ENCODE measurements at places on chromosomes 12 and 14.
A peak's percentile ranks its signal among the peaks of the same experiment; 100 is the strongest.

DNA sequence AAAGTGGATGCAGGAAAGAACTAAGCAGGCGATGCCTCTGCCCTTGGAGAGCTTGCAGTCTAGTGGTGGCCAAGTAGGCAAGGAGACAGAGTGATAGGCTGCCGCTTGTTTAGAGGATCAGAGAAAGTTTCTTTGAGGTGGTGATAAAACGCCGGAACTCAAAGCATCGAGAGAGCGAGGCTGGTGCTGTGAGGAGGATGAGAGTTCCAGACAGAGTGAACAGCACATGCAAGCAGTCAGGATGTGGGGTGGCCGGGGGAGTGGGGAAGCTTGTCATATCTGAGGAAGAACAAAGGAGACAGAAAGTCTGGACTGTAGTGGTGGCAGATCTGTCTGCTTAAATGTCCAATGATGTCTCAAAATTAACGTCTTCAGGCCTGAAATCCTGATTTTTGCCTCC is 319.7 kb downstream of the SNAPC1 start:
- no peak for DNase-seq

DNA sequence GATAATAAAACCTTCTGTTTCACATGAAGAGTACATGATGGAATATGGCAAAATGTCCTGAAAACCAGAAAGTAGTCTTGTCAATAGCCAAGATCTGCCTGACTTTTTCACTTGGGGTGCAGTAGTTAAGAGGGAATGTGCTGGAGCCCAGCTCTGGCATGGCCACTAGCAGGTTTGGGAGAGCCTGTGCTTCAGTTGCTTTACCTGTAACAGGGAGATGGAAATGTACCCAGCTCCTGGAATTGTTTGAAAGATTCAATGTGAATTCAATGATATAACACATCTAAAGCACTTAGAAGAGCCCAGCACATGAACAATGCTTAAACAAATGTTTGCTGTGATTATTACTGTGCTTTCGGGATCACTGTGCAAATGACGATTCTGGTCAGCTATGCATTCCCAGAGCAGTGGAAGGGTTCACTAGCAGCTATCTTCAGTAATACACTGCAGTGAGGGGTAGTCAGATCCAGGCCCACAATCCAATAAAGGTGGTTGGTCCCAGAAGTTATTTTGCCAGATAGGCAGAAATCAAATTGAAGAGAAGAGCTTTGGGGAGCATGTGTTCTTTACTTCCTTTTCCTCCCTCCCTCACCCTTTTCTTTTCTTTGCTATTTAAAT is 224.9 kb downstream of the APAF1 start:
- no peak for DNase-seq

DNA sequence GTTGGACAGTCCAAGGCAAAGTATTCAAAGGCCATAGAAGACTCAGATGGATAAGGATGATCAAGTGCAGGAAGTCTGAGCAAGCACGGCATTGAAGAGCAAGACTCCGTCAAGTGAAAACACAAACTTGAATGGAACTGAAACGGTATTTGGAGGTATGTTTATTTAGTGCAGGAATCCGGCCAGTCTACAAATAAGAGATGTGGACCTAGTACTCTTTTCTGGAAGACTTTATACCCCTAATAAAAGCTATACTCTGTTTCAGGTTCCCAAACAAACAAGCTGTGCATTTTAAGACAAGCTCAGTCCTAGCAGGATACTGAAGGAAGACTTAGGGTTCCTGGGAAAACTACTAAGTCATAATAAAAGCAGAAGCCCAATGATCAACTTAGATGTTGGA is 100.8 kb upstream of the NEDD1 start:
- no peak for DNase-seq

DNA sequence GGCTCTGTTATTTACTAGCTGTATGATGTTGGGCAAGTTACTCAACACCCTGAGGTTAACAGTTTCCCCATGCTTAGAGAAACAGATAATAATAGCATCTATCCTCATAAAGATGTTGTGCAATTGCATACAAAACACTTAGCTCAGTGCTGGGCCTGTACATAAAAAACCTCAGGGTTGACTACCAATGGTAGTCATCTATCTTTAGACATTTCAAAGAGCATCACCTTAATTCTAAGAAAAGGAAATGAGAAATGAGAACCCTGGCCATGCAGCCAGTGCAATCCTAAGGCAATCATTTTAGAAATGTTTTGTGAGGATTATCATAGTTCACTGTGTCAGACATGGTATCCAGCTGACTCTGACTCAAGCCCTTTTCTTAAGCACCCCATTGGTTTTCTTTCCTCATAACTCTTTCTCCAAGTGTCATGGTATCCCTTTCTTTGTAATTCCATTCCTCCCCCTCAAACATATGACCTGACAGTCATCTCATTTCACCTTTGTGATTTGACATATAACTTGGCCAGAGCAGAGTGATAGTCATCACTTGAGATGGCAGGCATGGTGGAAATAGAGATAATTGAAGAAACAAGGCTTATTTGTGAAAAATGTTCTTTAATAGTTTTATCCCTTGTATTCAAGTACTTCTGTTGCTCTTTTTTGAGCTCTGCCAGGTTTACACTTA is 29.5 kb upstream of the OSBPL8 start:
- DNase-seq: no peak

- no peak for DNase-seq
These were observed 8.1 kb upstream of the ALDH1L2 start for GRCh38 chr12:105092336-105092735.

DNA sequence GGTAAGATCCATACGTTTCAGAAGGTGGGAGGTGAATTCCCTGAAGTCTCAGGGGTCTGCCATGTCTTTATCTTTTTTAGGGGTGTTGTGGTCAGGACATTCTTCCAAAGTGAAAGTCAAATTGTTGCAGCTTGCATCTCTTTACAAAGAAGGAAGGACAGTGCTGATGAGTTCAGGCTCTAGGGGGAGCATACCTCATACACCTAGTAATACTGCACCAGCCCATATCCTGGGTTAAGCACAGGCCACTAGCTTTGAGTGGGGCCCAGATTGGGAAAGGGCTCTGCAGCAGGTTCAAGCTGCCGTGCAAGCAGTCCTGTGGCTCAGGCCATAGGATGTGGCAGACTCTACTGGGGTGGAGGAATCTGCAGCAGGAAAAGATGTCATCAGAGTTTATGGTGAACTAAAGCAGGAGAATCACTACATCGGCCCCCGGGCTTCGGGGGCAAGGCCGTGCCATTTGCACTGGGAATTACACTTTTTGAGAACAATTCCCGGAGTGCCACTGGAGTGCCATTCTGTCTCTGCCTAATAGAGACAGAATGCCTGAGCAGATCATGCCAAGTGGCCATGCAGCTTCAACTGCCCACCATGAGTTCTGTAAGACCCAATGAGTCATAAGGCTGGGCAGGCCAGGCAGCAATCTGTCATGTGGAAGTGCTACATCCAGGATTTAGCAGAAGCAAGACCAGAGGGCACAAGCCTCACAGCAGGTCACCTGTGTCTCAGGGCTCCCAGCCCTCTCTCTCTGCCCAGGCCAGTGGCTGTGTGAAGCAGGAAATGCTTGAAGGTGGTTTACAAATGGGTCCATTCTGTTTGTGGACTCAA is 32.3 kb downstream of the DIO3 start:
- DNase-seq: no peak

- no peak for DNase-seq
These were observed 1064.1 kb upstream of the FLRT2 start for GRCh38 chr14:84465880-84466279.

- no peak for DNase-seq
These were observed 34.7 kb downstream of the SSH1 start for GRCh38 chr12:108822497-108823205.

- DNase-seq: no peak
These were observed 49.0 kb downstream of the GPHB5 start for GRCh38 chr14:63269561-63270225.

DNA sequence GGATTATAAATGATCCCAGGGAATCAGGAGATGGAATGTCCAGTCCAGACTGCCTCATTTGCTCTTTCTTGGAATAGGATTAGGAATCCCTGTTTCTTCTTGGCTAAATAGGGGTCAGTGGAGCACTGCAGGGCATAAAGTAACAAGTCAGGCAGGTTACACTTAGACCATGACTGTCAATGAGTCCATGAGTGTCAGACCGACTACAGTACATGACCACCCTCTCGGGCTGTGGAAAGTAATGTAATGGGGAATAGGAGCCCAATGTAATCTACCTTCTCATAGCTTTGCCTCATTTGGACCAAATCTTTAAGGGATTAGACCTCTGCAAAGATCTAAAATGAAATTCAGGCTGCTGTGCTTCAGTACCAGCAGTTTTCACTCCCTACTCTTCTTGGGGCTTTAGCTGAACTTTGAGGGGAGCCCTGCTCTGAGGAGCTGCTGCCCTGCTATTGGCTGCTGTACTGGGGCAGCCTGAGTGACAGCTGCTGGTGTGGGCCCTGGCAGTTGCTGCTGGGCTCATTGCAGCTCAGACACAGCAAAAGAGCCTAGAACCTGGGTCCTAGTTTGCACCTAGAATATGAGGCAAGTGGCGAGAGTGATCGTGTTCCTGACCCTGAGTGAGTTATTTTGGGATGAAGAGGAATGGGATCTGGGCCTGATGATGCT is 62.2 kb upstream of the OR4E1 start:
- DNase-seq: no peak

DNA sequence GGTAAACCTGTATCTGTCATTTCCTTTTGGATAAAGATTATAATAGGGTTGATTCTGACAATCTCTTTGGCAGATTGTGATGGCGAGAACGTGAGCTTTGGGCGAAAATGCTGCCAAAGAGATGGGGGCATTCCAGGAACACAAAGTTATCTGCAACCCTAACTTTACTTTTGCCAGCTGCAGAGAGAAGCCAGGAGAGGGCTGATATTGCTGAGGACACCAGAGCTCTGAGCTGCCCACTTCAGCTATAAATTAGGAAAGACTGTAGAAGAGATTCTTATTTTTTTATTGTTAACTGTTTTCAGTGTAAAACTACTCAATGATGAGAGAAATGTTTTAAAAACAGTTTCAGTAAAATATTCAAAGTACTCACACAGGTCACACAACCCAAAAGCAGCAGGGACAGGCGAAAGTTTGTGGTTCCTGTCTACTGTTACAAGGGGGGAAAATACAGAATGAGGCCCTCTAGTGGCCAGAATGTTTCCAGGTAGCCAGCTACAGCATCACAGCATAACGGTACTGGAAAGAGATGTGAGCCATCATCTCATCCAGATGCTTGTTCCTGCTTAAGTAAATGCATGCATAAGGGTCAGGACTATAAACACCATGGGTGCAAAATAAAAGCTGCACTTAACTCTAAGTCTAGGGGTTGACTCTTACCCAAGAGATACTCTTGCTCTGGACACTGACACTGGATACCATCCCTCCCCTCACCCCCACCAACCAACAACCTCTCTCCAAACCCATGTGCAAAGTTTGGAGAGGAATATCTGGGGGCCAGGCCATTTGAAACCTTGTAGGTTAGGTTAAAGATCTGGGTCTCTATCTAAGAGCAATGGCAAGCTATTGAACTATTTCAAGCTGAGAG is 498.4 kb downstream of the RMST start:
- no peak for DNase-seq

GRCh38 chr14:91387951-91388381 is 29.7 kb downstream of the CCDC88C start:
- DNase-seq: no peak

DNA sequence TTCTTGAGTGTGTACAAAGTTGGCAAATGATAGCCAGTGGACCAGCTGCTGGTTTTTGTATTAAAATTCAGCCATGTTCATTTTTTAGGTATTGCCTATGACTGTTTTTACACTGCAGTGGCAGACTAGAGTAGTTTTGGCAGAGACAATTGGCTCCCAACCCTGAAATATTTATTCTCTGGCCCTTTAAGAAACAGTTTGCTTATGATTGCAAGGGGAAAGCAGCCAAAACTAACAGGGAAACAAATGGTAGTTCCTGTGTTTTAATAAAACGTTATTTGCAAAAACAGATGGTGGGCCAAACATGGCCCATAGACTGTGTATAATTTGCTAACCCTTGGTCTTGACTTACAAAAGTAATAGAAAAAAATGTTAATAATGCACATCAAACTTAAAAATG is 110.2 kb downstream of the ALX1 start:
- DNase-seq: no peak

DNA sequence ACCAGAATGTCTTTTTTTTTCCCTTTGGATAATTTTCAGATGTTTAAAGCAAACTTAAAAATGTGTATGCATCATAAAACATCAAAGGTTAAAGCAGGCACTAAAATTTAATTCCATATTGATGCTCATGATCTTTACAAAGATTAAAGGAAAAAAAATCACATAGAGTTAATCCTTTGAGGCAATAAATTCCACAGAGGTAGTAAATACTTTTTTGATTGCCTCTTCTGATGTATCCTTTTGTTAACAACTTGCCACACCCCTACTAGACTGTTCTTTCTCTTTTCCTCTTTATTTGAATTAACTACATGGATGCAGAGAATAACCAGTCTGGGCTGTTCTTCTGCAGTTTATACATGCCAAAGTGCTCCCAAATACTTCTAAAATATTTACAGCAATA is 45.2 kb upstream of the KCNJ8 start:
- DNase-seq: no peak

DNA sequence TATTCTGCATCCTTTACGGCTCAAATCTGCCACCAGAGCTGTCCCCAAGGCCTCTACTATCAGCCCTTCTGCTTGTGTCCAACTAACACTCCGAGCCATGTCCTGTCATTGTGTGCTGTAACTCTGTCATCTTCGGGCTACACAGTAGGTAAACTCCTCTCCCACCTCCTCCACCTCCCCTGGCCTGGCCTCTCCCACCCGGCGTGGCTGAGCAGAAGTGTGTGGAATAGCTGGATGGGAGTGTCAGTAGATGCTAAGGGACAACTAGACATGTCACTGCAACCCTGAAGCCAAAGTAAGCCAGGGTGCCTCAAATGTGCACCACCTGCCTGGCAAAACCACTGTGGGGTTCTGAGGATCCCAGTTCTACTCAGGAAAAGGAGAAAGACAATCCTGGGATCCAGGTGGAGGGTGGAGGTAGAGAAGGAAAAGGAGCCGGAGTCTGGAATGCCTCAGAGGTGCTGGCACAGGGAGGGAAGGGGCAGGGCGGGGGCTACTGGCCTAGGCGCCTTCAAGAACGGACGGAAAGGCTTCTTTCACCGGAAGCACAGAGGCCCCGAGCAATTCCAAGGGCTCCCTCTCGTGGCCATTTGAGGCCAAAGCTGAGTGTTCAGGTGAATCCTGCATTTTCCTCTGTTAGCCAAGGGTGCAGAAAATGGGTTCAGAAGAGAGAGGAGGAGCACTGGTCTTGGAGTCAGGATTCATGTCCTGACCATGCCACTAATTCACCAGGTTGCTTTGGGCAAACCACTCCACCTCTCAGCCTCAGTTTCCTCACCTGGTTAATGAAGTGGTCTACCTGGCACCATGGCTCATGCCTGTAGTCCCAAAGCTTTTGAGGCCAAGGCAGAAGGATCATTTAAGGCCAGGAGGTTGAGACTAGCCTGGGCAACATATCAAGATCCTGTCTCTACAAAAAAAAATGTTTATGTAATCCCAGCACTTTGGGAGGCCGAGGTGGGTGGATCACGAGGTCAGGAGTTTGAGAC is 20.5 kb upstream of the FAM181A start:
- DNase-seq: peak; percentile 48

GRCh38 chr12:18402872-18403611 is 141.7 kb downstream of the PIK3C2G start:
- no peak for DNase-seq

Measured in stimulated activated CD8-positive, alpha-beta memory T cell treated with anti-CD3 and anti-CD28 coated beads, Interleukin-15, amount 100 ng/mL, for 48 hours (primary cell).